PC-9 (cell line): ENCODE measurements at places on chromosomes 4 and X.

- DNase-seq: peak; percentile 14
- H3K4me3 ChIP-seq: no peak overlapping the region
- no peaks in the 10 kb centered on the region for H3K4me1 ChIP-seq
- no peak overlapping the region for H3K27ac ChIP-seq
- H3K27me3 ChIP-seq: no peaks in the 10 kb centered on the region
Observed at GRCh38 chrX:12702509-12703091, 88.6 kb upstream of the PRPS2 start.

DNA sequence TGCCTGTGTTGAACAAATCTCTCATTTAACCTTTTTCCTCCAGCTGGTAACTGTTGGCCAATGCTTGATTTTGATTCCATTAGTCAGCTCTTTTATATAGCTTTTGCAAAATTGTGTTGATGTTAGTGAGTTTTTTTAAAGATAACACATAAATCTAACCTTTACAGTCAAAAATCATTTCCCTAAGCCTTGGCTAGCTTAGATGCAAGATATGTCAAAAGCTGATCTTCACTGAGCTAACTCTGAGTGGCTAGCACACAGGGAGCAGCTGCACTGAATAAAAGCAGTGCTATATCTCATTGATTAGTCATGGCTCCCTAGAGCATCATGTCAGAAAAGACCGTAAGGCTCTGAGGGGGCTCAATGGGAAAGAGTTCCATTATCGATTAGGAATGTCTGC, 78.7 kb downstream of the PPARGC1A start:
- H3K27me3 ChIP-seq: no peaks in the 10 kb centered on the region
- H3K4me1 ChIP-seq: no peaks in the 10 kb centered on the region
- no peak for DNase-seq

- no peak overlapping the region for H3K4me3 ChIP-seq
- no peaks in the 10 kb centered on the region for H3K27me3 ChIP-seq
- no peak overlapping the region for H3K27ac ChIP-seq
- DNase-seq: no peak
Observed at GRCh38 chrX:13248867-13249486, 70.9 kb downstream of the ATXN3L start.

GRCh38 chr4:78247536-78248285, 190.6 kb downstream of the FRAS1 start:
- H3K4me1 ChIP-seq: no peaks in the 10 kb centered on the region
- no peaks in the 10 kb centered on the region for H3K27me3 ChIP-seq
- DNase-seq: no peak
- no peaks in the 10 kb centered on the region for H3K36me3 ChIP-seq

DNA sequence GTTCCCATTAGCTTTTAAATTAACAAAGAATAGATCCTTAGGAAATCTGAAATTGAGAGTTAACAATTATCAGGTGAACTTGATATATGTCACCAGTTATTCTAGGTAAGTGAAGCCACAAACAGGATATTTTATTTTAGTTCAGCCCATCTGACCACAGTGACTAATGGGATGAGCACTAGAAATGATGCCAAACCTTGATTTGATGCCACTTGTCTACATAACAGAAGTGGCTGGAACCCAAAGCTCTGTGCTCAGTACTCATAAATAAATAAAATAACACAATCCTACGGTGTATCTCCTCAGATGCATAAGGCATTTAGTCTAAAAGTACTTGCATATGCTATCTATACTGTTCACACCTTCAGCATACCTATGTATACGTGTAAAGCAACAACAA, 12.2 kb downstream of the SLITRK4 start:
- no peak overlapping the region for H3K27ac ChIP-seq
- no peak overlapping the region for H3K4me3 ChIP-seq
- no peaks in the 10 kb centered on the region for H3K4me1 ChIP-seq
- DNase-seq: no peak

DNA sequence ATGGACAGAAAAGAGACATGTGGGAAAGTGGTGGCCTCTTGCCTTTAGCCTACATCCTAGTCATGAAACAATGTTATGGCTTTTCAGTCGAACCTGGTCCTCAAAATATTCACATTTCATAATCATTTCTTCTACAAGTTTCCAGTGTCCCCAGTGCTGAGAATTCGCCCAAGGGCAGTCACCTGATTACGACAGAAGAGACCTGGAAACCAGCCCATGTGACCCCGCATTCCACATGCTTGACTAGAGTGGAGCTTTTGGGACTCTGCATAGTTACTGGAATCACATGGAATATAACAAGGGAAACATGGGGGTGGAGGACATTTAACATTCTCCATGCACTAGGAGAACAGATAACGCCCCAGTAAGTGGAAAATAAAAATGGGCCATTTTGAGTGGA, 100.1 kb downstream of the PPARGC1A start:
- H3K4me3 ChIP-seq: no peak overlapping the region
- peak; percentile 35 for DNase-seq
- no peaks in the 10 kb centered on the region for H3K36me3 ChIP-seq
- H3K27me3 ChIP-seq: no peaks in the 10 kb centered on the region
